ENCODE measurements at places on chromosomes 7 and 10.

DNA sequence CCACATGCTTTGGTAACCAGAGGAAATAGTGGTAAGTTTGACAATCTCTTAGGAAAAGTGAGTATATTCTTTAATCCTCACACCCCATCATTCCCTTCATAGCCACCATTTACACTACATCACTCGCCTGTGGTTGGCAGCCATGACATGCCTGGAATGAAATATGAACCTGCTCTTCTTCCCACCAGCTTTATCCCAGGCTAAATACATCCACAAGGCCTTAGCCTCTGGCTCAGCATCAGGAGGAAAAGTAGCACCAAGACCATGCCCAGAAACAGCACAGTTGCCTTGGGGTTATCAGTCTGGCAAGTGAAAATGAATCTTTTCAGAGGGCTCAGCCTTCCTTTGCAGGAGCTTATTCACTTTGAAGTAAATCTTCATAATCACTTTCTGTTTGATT lies 40.3 kb downstream of the SGCE start:
- no peak for DNase-seq

GRCh38 chr10:13496164-13496563 lies 32.6 kb downstream of the BEND7 start:
- no peak for DNase-seq

DNA sequence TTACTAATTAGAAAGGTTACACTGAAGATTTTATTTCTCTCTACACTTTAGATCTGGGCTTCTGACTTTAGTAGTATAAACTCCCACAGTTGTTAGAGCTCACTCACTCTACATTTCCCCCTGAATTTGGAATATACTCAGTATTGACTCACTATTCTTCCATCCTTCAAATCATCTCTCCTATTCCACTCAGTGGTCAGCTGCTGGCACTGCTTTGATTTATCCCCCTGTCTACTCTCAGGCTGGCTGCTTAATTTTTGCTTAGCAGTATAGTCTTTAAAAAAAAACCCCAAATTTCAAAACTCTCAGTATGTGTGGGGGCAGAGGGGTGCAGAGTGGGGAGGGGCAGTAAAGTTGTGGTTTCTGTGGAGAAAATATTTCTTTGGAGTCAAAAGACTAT lies 68.9 kb downstream of the CDK6 start:
- DNase-seq: no peak

DNA sequence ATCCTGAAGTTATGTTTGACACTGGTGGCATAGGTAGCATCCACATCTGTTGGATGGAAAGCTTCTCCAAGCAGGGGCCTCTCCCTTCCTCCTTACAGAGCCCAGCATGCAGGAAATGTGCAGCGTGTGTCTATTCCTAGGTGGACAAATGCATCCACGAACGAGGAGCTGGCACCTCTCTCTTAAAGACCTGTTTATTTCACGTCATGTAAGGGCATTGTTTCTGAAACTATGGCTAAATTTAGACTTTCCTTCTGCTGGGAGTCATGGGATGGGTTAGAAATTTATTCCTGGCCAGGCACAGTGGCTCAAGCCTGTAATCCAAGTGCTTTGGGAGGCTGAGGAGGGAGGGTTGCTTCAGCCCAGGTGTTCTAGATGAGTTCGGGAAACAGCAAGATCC lies 208.4 kb upstream of the SVIL start:
- DNase-seq: no peak

GRCh38 chr10:105855791-105856190 lies 1214.7 kb downstream of the SORCS3 start:
- DNase-seq: no peak

GRCh38 chr7:95577137-95577536 lies 19.2 kb downstream of the PDK4 start:
- DNase-seq: no peak

- DNase-seq: no peak
Observed at GRCh38 chr7:132933072-132933458, 148.8 kb downstream of the CHCHD3 start.

- DNase-seq: no peak
Observed at GRCh38 chr7:154375956-154376355, 323.8 kb downstream of the DPP6 start.

DNA sequence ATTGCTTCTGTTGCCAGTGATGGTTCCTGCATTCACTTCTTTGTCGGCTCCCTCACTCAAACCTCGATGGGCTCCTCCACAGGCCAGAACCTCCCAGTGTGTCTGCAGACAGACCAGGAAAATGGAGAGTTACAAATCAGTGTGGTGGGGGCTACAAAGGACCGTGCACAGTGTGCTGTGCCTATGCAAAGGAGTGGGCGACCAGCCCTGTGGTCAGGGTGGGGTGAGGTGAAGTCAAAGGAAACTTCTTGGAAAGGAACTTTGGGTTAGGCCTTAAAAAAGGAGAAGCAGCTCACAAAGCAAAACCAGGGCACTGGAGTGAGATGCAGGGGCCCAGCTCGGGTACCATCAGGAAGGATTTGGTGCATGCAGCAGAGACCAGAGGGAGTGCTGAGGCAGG lies 304.3 kb upstream of the ZMIZ1 start:
- DNase-seq: no peak

DNA sequence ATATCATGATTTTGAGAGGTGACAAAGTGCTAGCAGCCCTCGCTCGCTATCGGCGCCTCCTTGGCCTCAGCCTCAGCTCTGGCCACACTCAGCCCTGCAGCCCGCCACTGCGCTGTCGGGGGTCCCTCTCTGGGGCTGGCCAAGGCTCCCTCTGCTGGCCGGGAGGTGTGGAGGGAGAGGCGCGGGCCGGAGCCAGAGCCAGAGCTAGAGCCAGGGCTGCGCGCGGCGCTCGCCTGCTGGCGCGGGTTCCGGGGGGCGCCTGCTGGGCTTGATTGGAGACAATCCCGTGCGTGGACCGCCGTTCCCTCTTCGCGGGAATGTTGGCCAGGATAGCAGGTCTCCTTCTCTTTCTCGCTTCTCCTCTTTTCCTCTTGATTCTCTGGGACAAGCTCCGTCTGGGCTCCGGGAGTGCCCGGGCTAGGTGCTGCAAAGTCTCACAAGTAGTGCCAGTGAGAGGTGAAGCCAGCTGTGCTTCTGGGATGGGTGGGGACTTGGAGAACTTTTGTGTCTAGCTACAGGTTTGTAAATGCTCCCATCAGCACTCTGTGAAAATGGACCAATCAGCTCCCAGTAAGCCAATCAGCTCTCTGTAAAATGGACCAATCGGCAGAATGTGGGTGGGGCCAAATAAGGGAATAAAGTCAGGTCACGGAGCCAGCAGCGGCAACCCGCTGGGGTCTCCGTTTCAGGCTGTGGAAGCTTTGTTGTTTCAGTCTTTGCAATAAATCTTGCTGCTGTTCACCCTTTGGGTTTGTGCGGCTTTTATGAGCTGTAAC lies 43.4 kb upstream of the ELMO1 start:
- DNase-seq: no peak

- DNase-seq: no peak
Observed at GRCh38 chr10:130404476-130405055, 268.4 kb downstream of the GLRX3 start.

- DNase-seq: no peak
Observed at GRCh38 chr10:20100171-20100570, 283.9 kb downstream of the PLXDC2 start.

DNA sequence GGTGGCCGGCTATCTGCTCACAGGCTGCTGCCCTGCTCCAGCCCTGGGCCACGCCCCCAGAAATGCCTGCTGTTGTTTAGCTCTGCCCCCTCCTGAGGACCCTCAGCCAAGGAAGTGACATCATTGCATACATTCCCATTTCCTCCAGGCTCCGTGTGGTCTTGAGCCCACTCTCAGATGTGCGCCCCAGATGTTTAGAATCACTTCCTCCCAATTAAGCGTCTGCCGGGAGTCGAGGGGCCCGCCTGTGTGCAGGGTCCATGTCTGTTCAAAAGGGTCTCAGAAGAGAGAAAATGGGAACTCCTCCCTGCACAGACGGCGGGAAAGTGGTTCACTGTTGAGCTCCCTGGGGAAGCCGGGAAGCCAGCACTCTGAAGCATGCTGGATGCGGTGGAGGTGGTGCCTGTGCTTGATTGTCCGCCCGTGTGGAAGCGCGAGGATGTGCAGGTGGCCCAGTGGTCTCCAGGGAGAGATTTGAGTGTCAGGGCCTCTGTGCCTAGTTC lies 116.9 kb upstream of the PPIF start:
- no peak for DNase-seq

DNA sequence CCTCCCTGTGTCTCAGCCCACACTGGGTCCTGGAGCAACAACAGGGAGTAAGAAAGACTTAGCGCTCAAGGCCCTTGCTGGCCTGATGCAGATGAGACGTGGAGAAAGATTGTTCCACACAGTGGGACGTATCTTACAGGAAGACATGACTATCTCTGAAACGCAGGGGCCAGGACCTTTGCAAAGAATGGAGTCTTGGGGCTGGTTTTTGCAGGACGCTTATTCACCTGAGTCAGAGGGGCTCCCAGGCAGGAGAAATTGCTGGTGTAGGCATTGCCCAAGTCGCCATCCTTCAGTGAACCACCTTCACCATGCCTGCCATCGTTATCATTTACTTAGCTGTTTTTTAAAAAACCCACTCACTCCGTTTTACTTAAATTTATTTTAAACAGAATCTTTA lies 11.8 kb upstream of the GDF10 start:
- DNase-seq: no peak

DNA sequence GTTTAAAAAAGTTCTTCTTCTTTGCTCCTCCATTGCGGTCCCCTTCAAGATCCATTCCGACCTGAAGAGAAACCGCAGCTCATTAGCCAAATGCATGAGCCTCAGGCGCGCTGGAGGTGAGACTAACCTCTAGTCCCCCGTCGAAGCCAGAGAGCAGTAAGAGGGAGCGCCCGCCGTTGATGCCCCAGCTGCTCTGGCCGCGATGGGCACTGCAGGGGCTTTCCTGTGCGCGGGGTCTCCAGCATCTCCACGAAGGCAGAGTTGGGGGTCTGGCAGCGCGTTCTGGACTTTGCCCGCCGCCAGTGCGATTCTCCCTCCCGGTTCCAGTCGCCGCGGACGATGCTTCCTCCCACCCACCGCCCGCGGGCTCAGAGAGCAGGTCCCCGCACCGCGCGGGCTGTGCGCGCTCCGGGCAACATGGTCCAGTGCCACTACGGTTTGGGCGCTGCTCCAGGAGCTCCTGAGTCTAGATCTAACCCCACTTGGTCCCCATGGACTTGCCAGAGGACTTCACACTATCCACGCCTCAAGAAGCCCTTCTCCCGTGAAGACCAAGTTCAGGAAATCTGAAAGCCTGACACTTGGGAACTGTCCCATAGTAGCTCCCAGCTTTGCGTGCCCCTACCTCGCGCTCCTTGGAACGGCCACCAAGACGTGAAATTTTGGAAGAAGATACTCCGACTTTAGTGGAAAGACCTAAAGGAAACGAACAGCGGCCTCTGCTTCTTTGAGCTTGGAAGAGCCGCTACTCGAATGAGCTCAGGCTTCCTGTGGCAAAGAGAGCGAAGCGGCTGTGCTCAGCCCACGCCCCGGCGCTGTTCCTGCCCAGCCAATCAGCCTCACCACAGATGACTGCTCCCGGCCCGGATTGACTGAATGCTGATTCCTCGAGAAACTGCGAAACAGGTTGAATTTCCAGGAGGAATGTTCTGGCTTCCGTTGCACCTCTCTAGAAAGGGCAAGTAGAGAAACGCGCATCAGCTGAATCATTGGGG lies at the start of gene ABCB1:
TSS of gene ABCB1 (minus strand) at position 755 of the 995 bp plus-strand sequence. CDS start at position 55, 700 bp downstream.
- peak; percentile 49 for DNase-seq
